C1 segment of cervical spinal cord (tissue), 14 donors: ENCODE measurements at places on chromosomes 6 and 20.

GRCh38 chr20:37986044-37986858 lies 47.0 kb downstream of the TTI1 start:
- no peak for DNase-seq

DNA sequence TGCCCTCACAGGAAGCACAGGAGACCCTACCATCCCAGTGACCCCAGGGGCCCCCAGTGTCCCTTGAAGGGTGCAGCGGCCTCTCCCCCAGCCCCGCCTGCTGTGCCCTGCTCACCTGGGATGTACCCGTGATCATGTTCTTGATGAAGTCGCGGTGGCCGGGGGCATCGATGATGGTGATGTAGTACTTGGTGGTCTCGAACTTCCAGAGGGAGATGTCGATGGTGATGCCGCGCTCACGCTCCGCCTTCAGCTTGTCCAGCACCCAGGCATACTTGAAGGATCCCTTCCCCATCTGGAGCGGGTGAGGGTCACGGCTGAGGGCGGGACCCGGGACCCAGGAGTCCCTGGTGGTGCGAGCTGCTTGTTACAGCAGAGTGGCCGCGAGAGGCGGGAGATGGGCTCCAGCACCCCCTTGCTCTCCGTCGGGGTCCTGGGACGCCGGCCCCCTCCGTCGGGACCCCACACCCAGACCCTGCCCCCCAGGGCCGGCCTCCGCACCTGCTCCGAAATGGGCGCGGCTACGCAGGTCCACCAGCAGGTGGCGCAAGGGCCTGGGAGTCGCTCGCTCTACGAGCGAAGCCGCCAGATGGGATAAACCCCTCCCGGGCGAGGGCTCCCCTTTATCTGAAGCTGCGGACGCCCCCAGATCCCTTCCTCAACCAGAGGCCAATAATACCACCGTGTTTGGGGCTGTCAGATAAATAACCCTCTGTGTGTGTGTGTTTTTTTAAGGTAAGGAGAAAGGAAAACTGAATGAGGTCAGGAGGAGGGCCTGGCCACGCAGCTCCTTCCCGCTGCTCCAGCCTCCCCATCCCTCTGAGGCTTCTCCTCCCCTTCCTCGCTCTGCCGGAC lies 2.9 kb downstream of the EEF1A2 start:
- peak; percentile 22 for DNase-seq

DNA sequence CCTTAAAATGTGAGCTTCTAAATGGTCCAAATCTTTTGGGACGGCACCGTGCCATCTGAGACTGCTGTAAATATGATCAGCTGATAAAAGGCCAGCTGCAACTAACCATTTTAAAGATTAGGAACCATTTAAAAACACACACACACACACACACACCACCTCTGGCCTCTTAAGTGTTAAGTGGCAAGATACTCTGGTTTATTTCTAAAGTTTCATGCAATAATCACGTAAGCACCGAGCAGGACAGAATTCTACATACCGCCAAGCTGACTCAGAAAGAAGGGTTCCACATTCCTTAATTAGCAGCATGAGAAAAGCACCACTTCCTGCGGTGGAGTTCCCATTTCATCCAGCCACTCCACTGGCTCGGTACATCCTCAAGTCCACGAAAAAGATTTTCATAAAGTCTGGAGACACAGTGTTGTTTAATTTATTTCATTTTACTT lies 17.8 kb upstream of the ZNF217 start:
- DNase-seq, result no peak

DNA sequence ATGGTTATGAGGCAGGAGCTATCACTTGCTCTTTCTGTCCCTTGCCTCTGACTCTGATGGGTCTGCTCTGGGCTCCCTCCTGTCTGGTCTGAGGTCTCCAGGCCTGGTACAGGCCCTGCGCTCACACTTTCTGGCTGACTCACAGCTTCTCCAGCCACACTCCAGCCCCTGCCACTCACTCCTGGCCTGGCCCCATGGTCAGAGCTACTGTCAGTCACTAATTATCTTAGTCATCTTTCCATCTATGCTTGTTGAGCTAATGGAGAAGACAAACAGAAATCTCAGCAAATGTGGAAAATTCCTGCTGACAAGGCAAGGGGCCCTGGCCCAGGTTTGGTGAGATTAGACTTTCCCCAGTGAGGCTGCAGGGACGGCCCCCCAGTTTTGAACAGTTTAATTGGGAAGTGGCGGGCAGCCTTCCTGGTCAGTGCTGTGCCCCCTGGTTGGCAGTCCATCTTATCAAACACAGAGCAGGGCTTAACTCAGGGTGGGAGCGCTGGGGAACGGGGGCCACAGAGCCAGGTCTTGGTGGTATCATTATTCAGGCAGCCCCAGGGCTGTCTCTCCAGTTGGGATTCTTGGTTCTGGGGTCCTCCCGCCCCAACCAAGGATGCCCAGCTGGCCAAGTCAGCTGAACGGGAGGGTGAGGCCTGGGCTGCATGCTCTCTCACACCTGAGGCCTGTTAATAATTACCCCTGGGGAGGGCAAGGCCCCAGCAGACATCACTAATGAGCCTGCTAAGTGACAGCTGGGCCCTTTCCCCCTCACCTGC lies 63.4 kb downstream of the VEGFA start:
- DNase-seq, result no peak

- DNase-seq, result no peak
Observed at GRCh38 chr6:16158943-16159557, 30.2 kb downstream of the MYLIP start.

DNA sequence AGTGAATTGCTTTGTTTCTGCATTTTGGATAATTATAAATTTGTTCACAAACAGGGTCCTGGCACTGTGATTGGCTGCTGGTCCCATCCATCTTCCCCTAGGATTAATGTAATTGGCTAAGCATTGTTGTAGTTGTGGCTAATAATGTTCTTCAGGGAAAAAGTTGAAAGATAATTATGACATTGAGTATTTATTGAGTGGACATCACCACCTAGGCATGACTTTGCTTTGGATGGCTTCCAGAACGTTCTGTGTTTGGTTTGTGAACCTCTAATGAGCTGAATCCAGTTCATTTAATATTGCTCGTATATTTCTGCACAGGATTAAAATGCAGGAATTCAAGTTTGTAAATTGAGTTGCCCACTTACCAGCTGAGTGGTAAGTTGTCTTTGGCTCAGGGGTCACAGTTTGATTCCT lies 55.1 kb downstream of the ARID1B start:
- no peak for DNase-seq

GRCh38 chr6:154500769-154501577 lies 9.5 kb downstream of the CNKSR3 start:
- no peak for DNase-seq

DNA sequence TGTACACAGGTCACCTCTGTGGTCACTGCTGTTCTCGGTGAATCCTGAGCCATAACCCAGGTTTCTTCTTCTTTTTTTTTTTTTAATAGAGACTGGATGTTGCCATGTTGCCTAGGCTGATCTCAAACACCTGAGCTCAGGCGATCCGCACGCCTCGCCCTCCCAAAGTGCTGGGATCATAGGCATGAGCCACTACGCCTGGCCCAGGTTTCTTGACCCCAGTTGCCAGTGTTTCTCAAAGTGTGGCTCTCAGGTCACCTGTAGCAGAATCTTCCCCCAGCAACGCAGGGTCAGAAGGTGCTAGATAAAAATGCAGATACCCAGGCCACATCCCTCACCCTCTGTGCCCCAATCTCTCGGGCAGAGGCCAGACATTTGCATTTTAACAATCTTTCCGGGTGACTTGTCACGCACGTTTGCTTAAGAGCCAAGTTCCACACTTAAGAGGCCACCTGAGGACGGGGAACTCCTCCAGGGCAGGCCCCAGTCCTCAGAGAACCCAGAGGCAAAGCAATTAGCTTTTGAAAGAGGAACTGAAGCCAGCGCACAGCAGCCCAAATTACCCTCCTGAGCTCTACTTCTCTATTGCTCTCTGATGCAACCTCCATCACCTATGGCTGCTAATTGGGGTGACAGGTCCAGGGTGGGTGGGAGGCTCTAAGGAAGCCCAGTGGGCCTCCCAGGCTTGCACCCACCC lies 81.8 kb downstream of the NFATC2 start:
- DNase-seq, result no peak

DNA sequence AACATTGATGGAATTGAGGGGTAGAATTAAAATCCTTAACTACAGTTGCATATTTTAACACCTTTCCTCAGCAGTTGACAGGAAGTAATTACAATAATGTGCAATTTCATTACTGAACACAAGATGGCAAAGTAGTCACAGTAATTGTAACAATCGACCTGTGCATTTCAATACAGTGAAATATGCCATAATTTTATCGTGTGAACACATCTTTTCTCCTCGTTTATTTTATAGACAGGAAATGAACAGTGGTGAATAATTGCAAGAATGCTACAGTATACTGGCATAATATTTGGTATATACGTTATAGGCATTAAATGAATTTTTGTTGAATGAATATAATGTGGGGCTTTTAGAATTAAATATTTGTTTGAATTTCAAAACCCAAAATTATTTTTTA lies 25.0 kb downstream of the CYB5R4 start:
- DNase-seq, result no peak

DNA sequence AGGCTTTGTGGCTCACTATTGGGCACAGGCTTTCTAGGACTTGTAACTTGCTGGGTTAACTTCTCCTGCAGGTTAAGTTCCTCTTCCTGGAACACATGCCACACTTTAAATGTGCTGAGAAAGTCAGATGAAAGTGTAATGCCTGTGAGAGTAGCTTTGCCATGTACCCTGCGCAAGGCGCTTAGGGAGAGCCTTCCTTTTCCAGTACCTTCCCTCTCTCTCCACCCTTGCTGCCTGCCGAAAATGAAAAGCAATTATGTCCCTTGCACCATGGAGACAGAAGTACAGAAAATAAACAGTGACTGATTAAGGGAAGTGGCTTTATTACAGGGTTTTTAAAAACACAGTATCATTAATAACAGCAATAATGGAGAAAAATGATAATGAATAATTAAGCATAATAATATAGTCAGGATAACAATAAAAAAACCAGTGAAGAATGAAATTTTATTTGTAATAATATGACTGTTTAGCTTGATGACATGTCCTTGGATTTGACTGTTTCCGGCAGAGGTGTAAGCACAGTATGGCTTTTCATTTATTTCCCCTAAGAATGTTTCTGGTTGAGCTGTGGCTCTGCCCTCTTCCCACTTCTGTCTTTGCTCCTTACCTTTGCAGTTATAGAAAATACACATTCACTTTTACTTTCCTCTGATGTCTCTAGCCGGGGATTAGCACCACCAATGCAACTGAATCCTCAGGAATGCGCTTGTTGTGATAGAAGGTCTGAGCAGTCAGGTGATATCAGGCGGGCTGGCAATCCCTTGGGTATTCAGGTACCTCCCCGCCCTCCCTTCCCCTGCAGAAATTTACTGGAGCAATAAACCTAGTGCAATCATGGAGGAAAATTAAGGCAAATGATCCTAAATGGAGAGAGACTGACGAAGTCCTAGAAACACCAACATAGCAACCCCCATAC lies 472.3 kb upstream of the CITED2 start:
- DNase-seq, result no peak

DNA sequence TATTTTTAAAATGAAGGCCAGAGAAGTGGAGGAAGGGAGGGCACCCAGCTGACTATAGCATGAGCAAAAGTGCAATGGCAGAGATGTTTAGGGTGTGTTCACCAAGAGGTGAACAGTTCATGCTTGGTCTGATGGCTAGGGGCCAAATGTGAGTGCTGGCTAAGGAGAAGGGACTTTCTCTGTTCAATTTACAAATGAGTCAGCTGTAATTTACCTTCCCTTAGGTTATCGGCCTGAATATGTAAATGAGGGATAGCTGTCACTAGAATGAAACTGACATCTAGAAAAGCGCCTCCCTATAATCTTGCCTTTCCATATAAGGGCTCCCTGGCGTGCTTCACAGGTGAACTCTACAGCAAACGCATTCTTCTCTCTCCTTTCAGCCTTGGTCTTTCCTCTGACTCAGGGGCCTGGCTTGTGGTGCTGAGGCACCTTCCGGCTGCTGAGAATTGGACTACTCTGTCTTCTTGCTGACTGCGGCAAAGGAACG lies 114.7 kb upstream of the BACH2 start:
- DNase-seq, result no peak

DNA sequence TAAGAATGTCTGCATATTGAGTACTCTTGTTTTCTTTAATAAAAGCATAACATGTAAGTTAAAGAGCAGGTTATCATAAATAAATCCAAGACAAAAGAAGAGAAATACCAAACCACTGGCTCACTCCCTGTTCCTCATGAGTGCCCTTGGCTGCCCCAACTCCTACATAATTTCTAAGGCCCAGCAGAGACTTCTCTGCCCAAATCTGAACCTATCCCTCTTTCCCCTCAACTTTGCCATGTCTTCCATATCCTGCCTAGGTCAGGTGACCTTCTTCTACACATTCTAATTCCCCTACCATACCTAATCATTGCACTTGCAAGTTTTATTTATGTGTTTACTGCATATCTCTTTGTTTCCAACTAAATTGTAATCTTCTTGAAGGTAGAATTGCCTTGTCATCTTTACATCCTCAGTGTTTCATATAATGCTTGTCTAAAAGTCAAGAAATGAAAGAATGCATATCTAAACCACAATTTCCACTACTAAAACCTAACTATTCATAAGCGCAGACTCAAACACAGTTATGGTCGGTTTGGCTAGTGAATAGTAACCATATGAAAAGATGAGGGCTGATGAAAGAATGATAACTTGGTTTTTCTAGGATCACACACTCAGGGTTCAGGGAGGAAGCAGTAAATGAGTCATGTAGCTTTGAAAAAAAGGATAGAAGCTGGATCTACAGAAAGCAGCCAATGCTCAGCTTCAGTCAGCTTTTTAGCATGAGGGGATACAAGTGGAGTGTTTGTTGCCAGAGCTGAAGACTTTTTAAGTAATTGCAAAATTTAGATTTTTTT lies 53.3 kb upstream of the EYA4 start:
- no peak for DNase-seq

DNA sequence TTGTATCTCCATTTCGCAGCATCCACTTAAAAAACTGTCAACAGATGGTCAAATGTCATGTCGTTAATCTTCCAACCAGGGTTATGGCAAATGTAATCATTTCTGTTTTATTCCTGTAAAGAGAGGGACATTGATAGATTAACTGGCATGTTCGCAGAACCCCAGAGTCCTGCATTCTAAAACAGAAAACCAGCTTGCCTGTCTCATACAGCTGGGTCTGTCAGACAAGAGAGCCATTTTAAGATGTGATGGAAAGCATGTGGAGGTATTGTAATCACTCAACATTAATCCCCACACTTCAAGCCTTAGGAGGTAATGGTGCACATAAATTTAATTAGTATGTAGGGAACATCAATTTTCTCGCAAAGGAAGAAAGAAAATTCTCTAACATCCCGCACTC lies 4.4 kb downstream of the SMLR1 start:
- DNase-seq, result no peak

- DNase-seq, result no peak
Observed at GRCh38 chr6:89145091-89145955, 532 bp upstream of the PM20D2 start.

- DNase-seq, result no peak
Observed at GRCh38 chr6:83860782-83861495, 1.4 kb downstream of the CYB5R4 start.

GRCh38 chr20:46307139-46307998 lies 929 bp downstream of the CDH22 start:
- DNase-seq, result no peak

DNA sequence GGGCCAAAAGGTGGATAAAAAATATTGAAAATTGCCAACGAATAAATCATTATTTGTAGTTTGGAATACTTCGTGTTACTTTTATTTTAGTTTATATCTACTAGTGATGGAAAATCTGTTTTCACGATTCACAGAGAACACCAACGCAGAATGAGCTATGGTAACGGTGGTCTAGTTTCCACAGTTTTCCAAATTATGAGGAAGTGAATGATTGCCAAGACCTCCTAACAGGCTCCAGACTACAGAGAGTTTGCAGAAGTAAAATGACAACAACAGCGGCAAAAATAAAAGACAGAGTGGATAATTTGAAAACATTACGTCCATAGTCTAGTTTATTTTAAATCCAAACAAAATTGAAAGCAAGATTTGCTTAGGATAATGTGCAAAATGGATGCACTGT lies 57.0 kb upstream of the AIG1 start:
- DNase-seq, result no peak
